ENCODE measurements at places on chromosomes 13 and 19. TPM values are rescaled to one million over a fixed set of nuclear protein-coding genes. Genes with fewer than 3 reads are reported as not detected.

DNA sequence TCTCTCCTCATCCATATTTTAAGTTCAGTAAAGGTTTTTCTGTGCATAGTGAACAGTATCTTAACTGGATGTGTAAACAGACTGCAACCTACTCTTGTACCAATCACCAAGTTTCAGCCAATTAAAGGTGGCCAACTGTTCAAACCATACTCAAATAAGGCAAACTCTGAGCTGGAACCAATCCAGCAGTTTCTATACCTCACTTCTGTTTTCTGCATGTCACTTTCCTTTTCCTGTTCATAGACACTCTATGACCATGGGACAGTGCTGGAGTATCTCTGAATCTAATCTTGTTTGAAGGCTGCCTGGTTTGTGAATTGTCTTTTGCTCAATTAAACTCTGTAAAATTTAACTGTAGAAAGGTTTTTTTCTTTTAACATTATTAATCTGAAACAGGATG, 470.3 kb upstream of the SLITRK6 start:
- no peak for DNase-seq

DNA sequence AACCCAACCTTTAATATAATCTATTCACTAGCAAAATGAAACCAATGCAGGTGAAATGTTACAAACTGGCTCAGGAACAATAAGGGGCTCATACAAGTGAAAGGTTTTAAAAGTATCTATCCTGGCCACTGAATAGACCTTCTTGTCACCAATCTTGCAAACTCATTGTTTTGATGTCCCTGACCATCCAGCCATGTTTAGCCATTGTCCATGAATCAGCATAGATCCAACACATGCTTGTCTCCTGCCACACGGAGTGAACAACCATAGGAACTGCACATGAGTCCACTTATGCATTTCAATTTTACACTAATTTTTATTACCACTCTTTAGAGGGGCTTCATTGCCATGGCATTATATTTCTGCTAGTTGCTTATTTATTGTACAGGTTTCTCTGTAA, 331.4 kb downstream of the GPC5 start:
- no peak for DNase-seq

- peak; percentile 21 for DNase-seq
Observed at GRCh38 chr19:14114854-14115253, 2.7 kb downstream of the PRKACA start.

CILP2 gene
- total RNA-seq = not detected
